Left renal cortex interstitium (tissue), 4 donors: ENCODE measurements at places on chromosomes 2 and 18. TPM values are rescaled to one million over a fixed set of nuclear protein-coding genes. Genes with fewer than 3 reads are reported as not detected.

DNA sequence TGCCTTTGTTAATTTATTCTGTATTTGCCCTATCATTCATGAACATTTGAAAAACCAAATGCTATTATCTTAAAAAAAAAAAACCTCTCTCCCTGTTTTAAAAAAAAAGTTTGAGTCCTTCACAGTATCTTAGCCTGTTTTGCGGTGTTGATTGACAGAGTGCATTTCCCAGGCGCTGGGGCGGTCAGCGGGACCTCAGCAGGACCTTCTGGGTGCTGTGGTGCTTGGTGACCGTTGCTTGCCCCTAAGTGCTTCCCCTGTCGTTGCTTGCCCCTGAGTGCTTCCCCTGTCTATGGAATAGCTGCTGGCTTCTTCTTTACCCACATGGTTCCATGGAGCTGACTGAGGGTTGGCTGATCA, 12.1 kb downstream of the ATP6V1C2 start:
- no peak for DNase-seq

- peak; percentile 26 for DNase-seq
These were observed 980 bp upstream of the SPTBN1 start for GRCh38 chr2:54455131-54455562.

GRCh38 chr2:207901401-207901800, 123.9 kb downstream of the PLEKHM3 start:
- DNase-seq: no peak

- DNase-seq: no peak
These were observed 116.5 kb downstream of the NCK2 start for GRCh38 chr2:105861200-105861599.

DNA sequence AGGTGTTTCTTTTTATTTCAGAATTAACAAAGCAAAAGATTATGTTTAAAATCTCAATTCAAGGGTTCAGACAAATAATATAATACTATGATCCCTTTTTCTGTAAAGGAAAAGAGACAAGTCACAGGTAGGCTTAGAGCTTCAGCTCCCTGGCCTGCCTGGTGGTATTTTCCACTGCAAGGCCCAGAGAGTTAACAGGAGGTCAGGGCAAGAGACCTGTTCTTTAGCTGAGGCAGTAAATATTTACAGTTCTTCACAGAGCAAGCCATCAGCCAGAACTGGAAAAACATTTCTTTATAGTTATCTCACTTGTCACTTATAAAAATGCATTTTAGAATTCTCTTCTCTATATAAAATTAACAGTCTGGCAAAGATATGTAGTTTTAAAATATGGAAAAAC, 70.1 kb downstream of the EPG5 start:
- DNase-seq: no peak

- DNase-seq: no peak
These were observed 258.1 kb downstream of the LNPK start for GRCh38 chr2:175744000-175744399.

Gene VIL1
- polyA plus RNA-seq: 20.6 TPM

Gene AGAP1
- 18.2 TPM for polyA plus RNA-seq
